A172 (cell line): ENCODE measurements at places on chromosomes 7 and 10. TPM values are rescaled to one million over a fixed set of nuclear protein-coding genes. Genes with fewer than 3 reads are reported as not detected.

- no peak for DNase-seq
Measured at GRCh38 chr7:21500117-21500832, 42.6 kb upstream of the DNAH11 start.

- no peak for DNase-seq
Measured at GRCh38 chr10:59926086-59926485, 19.7 kb upstream of the CCDC6 start.

DNA sequence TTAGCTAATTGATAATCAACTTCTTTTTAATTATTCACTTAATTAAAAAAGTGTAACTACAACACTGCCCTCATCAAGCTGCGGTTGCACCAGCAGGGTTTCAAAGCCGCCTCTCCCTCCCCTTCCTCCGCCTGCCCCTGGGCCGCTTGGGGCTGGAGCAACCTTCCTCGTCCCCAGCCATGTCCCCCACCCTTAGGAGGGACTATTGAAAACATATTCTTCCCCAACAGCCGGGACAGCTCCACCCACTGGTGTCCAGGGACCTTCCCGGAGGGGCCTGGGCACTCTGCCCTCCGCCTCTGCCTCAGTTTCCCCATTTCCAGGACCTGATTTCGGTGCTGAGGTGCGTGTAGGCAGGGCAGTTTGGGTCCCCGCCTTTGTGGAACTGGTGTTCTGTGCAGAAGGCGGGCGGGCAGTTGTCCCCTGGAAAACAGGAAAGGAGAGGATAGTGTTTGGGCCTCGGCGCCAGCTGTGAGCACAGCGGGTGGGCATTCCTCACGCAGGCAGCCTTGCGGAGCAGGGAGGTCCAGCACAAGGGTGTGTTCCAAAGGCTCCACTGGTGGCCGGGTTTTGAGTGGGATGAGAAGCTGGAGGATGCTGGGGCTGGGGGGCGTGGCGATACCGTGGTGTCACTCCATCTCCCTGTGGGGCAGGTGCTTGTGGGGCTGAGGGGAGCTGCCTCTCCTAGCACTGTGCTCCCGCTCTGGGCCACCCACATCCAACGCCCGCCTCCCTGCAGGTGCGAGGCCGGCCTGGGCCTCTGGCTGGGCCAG lies 15.7 kb downstream of the UNCX start:
- no peak for DNase-seq

DNA sequence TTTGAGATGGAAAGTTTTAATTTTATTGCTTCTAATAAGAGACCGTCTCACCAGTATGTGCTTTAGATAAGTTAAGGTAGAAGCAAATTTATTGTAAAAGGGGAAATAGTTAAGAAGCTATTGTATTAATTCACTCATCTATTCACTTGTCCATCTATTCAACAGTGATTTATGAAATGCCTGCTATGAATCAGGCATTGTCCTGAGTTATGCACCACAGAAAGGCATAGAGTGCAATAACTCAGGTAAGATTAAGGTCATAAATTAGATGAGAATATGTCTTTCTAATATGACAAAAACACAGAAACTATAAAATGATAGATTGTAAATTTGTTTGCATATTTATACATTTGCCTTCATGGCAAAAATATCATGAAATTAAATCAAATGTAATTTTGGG lies 379.3 kb upstream of the PCDH15 start:
- no peak for DNase-seq

GRCh38 chr7:127876393-127876792 lies 154.8 kb downstream of the LRRC4 start:
- no peak for DNase-seq

GRCh38 chr7:34916267-34916666 lies 121.0 kb downstream of the DPY19L1 start:
- no peak for DNase-seq

DNA sequence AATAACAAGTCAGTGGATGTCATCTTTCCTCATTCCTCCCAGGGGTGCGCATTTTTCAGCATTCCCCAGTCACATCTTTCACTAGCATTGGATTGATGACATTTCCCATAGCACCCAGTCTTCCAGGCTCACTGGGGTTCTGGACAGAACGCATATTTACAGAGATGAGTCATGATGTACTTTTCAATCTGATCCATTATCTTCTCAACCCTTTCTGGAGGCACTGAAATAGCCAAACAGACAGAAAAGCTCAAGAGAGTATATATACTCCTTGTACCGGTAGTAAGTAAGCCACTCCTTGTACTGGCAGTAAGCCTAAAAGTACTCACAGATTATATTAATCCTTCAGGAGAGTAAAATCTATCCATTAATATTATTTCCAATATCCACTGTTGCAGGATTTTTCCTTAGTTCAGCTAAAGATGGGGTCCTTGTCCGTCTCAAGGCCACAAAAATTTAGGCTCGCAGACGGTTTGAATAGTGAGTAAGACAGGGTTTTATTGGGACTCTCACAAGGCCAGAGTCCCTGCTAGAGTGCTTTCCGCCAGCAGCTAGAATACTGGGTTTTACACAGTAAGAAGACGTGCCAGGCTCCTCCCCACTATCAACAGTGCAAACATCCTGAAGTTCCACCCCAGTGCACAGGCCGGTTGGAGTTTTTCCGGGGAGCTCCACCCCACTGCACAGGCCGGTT lies 60.8 kb downstream of the MDH2 start:
- peak; percentile 89 for DNase-seq

DNA sequence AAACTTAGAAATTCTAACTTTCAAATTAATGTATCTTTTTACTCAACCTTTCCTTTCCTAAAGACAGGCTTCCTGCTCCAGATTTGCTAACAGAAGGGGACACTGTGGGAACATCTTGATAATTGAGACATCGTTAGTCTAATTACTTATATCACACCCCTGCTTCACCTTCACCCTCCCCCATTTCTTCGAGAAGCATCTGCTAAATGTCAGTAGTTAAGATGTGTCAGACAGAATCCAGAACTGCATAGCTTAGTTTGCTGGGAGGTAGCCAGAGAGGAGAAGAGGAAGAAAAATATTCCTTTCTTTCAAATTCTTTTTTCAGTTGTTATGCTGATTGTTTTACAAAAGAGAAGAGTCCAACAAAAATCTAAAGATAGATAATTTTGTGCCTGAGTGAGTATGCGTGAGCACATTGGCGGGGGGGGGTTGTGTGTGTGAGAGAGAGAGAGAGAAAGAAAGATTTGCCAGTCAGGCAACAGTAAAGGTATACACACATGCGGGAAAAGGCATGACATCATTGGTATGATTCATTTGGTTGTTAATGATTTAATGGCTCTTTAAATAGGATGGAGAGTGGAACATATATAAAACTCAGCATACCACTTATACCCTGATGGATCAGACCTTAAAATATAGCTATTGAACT lies 192.4 kb downstream of the PTN start:
- DNase-seq = peak; percentile 20

DNA sequence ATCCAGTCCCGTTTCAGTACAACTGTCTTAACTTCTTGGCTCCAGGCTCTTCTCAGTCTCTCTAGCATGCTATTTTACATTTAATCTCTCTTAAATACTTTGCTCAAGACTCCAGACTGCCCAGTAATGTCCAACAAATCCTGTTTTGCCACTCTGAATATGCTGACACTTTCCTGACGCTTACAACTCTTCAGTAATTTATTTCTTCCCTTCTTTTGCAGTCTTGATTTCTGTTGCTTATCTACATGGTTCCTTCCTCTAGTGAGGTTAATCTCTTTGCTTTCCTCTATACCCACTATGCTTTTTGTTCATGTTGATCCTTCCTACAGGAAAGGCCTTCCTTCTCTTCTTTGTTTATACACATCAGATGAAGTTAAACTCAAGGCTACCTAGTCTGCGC lies 23.7 kb downstream of the UMAD1 start:
- DNase-seq = no peak

- no peak for DNase-seq
Measured at GRCh38 chr10:11679946-11680345, 62.2 kb upstream of the ECHDC3 start.

GRCh38 chr10:50572017-50572491 lies 51.7 kb downstream of the SGMS1 start:
- no peak for DNase-seq

GRCh38 chr7:122556873-122557542 lies 141.9 kb downstream of the RNF133 start:
- DNase-seq = no peak

DNA sequence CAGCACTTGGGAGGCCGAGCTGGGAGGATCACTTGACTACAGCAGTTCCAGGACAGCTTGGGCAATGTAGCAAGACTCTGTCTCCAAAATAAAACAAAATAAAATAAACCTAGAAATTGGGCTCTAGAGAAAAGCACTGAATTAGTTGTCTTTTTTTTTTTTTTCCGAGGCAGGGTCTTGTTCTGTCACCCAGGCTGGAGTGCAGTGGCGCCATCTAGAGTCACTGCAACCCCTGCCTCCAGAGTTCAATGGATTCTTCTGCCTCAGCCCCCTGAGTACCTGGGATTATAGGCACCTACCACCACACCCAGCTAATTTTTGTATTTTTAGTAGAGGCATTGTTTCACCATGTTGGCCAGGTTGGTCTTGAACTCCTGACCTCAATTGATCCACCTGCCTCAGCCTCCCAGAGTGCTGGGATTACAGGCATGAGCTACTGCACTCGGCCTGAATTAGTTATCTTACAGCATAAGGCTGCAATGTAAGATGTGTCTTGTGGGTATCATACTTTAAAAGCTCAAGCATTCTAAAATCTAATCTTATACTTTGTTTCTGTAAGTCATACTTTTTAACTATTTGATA lies 12.8 kb downstream of the MEIG1 start:
- DNase-seq = no peak

GRCh38 chr7:2663121-2663886 lies 24.7 kb upstream of the AMZ1 start:
- DNase-seq = no peak

- no peak for DNase-seq
Measured at GRCh38 chr7:25206765-25207164, 21.5 kb downstream of the NPVF start.

DNA sequence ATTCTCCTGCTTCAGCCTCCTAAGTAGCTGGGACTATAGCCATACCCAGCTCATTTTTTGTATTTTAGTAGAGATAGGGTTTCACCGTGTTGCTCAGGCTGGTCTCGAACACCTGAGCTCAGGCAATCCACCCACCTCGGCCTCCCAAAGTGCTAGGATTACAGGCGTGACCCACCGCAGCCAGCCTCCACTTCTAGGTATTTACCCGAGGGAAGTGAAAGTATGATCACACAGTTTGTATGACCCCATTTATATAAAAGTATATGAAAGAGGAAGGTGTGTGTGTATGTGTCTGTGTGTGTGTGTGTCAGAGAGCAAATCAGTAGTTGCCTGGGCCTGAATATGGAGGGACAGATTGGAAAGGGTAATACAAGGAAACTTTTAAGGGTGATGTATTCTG lies 2.0 kb upstream of the PURB start:
- no peak for DNase-seq

- no peak for DNase-seq
Measured at GRCh38 chr10:117094856-117095255, 43.2 kb downstream of the VAX1 start.

DNA sequence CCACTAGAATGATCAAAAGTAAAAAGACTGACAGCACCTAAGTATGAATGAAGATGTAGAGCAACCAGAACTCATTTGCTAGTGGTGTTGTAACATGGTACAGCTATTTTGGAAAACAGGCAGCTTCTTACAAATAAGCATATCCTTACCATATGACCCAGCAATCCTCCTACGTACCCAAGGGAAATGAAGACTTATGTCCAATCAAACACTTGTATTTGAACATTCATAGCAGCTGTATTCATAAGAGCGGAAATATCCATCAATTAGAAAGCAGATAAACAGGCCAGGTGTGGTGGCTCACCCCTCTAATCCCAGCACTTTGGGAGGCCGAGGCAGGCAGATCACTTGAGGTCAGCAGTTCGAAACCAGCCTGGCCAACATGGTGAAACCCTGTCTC lies 53.0 kb downstream of the KLRG2 start:
- no peak for DNase-seq

DNA sequence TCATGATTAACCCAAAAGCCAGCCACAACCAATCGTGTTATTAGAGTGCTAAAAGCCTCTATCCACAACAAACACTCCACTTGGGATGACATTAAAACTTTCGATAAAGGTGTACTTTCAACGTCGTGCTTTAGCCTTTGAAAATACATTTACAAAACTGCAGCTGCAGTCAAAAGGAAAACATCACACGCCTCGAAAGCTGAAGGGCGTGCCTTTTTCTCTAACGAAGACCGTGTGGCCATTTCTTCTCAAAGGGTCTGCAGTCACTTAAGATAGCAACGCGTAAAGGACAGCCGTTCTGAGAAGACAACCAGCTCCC lies 1.1 kb downstream of the ARHGAP12 start:
- no peak for DNase-seq

- no peak for DNase-seq
Measured at GRCh38 chr7:39333701-39334100, 232.5 kb upstream of the YAE1 start.

- DNase-seq = peak; percentile 49
Measured at GRCh38 chr10:76010703-76011102, 579.3 kb downstream of the LRMDA start.

DNA sequence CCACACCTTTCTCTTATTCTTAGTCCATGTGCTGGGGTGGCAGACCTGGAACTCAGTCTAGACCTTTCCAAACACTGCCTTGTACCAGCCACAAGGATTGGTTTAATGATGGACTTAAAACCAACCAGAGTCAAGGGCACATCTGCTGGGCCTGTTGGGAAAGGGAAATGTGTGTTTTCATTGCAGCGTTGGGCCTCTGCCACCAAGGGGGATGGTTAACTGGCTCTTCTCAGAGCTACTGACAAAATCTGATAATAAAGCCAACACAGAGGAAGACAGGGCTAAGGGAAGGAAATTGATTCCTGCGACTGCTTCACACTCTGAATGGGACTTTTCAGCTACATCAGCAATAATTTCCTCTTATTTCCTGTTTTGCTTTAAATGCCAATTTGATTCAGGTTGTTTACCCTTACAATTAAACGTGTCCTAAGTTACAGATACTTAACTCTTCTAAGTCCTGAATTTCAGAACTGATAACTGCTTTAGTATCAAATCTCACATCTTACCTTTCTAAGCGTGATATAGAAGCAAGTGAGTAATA lies 68.4 kb upstream of the MALRD1 start:
- no peak for DNase-seq

The TSPAN12 gene
- 0.81 and 1.4 TPM in 2 replicates for total RNA-seq

The TFEC gene
- total RNA-seq = 0.07 and 0.43 TPM in 2 replicates

The TMEM273 gene
- total RNA-seq = not detected in 2 replicates

The RPEL1 gene
- total RNA-seq = 0.05 and 0.17 TPM in 2 replicates

The NANOS1 gene
- total RNA-seq = 1.3 TPM in 2 replicates

The TSPAN15 gene
- total RNA-seq = 13.6 and 18.7 TPM in 2 replicates

The OIT3 gene
- total RNA-seq = not detected in 2 replicates

The EVX1 gene
- not detected in 2 replicates for total RNA-seq

The PRKG1 gene
- total RNA-seq = 0.05 and 0.22 TPM in 2 replicates

The ZNF239 gene
- total RNA-seq = 3.5 and 5.4 TPM in 2 replicates

The SPDYE9 gene
- total RNA-seq = not detected in 2 replicates
